Stimulated activated naive CD4-positive, alpha-beta T cell treated with Interleukin-2 at 50 U/mL for 16 hours (primary cell): ENCODE measurements at places on chromosomes 5 and 9.
A peak's percentile ranks its signal among the peaks of the same experiment; 100 is the strongest.

- DNase-seq = no peak
These were observed 6.3 kb downstream of the CEP72 start for GRCh38 chr5:618450-618849.

GRCh38 chr9:90112788-90113187 lies 508.0 kb downstream of the GADD45G start:
- DNase-seq = no peak

- DNase-seq = no peak
These were observed 14.8 kb downstream of the SPARC start for GRCh38 chr5:151671950-151672349.

DNA sequence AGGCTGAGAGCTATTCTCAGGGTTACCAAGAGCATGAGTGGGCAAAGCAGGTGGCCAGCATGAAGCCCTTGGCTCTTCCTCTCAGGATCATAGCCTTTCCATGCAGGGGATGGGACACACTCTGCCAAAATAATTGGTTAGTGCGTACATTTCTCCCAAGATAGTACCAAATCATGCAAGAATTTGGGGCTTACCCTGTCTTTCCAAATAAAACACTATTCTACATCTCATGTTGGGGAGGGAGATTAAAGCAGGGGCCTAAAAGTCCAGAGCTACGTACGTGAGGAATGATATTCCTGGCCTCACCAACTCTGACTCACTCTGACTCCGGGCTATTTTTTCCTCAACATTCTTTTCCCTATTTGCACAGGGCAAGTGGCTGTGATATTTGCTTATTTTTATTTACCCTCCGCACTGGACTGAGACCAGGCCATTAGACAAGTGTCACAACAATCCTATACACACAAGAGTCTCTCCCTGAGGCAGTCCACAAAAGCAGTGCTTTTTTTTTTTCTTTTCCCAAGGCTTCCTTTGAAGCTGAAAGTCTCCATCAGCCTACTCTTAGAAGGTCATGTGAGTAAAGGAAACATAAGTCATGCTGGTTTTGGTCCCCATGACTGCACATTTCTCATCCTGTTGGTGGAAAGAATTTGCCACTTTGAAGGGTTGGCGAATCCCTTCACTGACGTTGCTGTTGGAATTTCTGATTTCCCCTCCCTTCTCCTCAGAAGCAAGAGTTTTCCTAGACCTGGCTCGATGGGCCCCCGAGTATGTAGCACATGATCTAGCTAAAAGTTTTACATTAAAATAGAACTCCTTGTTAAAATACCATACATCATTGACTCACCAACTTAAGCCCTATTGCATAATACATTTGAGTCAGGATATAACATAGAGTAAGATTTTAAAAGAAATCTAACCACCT lies 40.0 kb downstream of the TMEM252 start:
- DNase-seq = no peak

GRCh38 chr5:32413466-32414263 lies 30.9 kb downstream of the ZFR start:
- no peak for DNase-seq

GRCh38 chr5:168353216-168353957 lies 61.9 kb downstream of the WWC1 start:
- DNase-seq = no peak

- no peak for DNase-seq
These were observed 9.6 kb upstream of the PTGES2 start for GRCh38 chr9:128136816-128137793.

GRCh38 chr9:21988056-21988990 lies 5.9 kb downstream of the CDKN2A start:
- no peak for DNase-seq

- DNase-seq = no peak
These were observed 76.6 kb upstream of the PPP1R26 start for GRCh38 chr9:135402739-135403695.

- DNase-seq = no peak
These were observed 15.2 kb downstream of the NACC2 start for GRCh38 chr9:136079916-136080246.

GRCh38 chr5:96187309-96188027 lies 225.8 kb upstream of the ELL2 start:
- DNase-seq = no peak

GRCh38 chr5:154202379-154203260 lies 12.1 kb downstream of the GALNT10 start:
- peak; percentile 62 for DNase-seq

- no peak for DNase-seq
These were observed 60.4 kb downstream of the DAB2IP start for GRCh38 chr9:121711797-121712196.

DNA sequence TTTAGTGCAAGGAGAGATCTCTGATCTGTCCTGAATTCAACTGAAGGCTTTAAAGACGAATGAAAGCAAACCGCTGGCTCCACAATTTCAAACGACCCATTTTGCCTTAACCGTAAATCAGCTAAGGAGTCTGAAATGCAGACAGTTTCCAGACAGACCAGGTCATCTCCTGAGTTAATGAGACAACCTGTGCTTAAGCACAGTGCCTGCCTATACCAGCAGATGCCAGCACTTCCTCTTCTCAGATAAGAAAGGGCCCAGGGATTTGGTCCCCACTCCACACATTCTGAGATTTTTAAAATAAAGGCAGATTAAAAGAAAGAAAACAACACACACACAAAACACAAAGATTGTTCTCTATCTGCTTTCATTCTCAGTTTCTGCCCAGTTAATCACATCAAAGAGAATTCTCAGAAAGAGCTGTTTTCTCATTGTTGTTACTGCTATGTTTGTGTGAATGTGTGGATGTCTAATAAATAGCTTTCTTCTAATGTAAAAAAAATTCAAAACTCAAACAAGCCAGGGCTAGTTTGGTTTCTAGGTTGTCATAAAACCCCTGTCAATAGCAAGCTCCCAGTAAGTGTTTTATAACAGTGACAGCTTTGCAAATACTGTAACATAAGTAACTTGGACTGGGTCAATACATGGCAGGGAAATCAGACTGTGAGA lies 157.7 kb upstream of the SLC24A2 start:
- no peak for DNase-seq

DNA sequence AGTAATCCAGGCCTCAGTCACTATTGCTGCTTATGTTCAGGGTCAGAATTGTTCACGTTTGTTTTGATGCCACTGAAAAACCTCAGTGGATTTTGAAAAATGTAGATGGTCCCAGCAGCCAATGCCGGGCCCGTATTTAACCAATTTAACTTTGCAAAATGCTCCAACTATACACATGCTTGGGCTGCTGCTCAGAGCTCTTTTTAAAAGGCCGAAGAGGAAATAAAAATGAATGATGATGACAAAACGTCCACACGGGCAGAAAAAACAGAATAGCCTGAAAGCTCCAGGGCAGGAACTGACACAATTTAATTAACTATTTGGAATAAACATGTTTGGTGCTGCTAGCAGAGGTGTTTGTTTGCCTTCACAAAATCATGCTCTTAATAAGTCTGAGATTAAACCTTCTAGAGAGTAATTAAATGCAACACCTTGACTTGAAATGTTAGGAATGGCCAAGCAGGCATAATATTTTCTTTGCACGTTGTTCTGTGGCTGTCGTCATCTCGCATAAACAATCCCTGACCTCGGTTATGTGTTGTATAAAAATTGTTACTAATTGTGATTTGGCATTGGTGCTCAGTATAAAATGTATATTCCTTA lies 152.7 kb downstream of the SLIT3 start:
- DNase-seq = no peak

- DNase-seq = no peak
These were observed 538.2 kb downstream of the CYLC2 start for GRCh38 chr9:103533318-103533717.

DNA sequence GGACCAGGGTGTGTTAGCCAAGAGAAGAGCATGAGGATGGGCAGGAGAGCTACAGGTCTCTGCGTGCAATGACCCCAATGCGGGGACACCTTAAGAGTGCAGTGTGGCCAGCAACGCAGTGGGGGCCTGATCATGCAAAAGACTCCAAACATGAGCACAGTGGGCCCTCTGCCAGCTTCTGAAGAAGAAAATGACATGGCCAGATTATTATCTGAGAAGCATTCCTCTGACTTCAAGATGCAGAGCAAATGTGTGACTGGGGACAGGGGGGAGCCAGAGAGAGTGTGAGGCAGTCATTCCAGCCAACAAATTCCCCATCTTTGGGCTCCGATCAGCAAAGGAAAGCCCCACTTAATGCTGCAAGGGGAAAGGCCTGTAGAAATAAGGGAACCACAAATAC lies 229.4 kb downstream of the CDK5RAP2 start:
- no peak for DNase-seq
